Common myeloid progenitor, CD34-positive (primary cell): ENCODE measurements at places on chromosomes 13 and 19.

GRCh38 chr13:42720858-42721219 lies 60.5 kb upstream of the FAM216B start:
- H3K4me1 ChIP-seq, result no peaks in the 10 kb centered on the region
- H3K4me3 ChIP-seq, result no peak overlapping the region
- H3K27me3 ChIP-seq, result no peaks in the 10 kb centered on the region
- no peak overlapping the region for H3K27ac ChIP-seq

DNA sequence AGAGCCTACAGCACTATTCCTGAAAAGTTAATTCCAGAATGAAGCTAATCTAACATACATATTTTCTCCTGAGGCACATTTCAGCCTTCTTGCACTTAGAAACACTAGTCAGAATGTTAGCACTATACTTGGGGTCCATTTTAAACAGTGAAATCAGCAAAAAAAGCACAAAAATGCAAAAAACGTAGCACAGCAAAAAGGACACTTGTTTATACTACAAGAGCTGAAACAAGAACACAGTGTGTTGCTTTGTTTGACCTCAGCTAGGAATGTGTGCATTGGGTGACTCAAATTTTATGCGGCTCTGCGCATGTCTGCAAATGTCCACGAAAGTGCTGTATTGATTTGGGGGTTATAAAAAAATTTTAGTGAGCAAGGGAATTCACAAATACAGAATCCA lies 226.2 kb downstream of the KCNRG start:
- DNase-seq, result no peak
- no peaks in the 10 kb centered on the region for H3K4me1 ChIP-seq
- no peaks in the 10 kb centered on the region for H3K27me3 ChIP-seq
- no peak overlapping the region for H3K4me3 ChIP-seq

DNA sequence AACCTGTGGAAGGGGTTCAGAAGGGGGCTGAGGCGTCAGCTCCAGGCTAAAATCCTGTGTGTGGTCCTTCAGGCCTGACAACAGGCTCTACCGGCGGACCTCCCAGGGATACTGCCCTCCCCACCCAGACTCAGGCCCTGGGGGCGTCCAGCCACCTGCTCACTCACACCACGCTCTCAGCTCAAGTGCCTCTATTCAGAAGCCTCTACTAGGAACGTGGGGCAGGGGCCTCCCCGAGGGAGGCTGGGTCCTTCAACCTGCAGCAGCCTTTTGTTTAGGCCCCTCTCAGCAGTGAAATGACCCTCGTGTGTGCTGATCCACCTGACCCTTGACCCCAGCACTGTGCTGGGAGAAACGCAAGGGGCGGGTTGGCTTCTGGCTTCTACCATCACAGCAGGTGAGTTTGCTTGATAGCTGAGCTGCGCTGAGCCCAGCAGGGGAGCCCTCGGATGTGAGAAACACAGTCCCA lies 10.6 kb downstream of the PLPP2 start:
- H3K27me3 ChIP-seq, result no peaks in the 10 kb centered on the region
- H3K4me1 ChIP-seq, result no peaks in the 10 kb centered on the region
- H3K4me3 ChIP-seq, result no peak overlapping the region
- H3K27ac ChIP-seq, result no peak overlapping the region
- H3K36me3 ChIP-seq, result no peaks in the 10 kb centered on the region

- H3K27ac ChIP-seq, result no peak overlapping the region
- no peaks in the 10 kb centered on the region for H3K4me1 ChIP-seq
- no peaks in the 10 kb centered on the region for H3K36me3 ChIP-seq
- H3K4me3 ChIP-seq, result no peak overlapping the region
These were observed 15.0 kb upstream of the EMC10 start for GRCh38 chr19:50461066-50461875.

GRCh38 chr13:49836516-49836915 lies 44.0 kb upstream of the KPNA3 start:
- H3K4me3 ChIP-seq, result no peak overlapping the region
- DNase-seq, result no peak
- H3K27ac ChIP-seq, result no peak overlapping the region
- H3K27me3 ChIP-seq, result no peaks in the 10 kb centered on the region
- H3K36me3 ChIP-seq, result no peaks in the 10 kb centered on the region

DNA sequence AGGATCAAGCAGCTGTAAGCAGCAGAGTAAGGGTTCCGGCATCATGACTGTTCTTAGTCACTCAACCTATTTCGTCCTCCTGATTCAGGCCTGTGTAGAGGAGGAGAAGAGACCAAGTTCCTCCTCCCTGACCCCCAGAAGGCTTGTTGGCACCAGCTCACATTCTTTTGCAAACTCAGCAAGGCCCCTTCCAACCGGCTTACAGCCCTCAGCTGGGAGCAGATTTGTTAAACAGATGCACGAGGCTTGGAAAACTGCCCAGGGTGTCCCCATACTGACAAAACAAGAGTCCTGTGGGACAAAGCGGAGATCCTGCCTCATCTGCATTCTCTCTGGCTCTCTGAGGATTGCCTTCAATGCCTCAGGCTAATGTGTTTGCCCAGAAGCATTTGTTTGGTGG lies 113.2 kb upstream of the SOX21 start:
- H3K4me3 ChIP-seq, result no peak overlapping the region
- no peaks in the 10 kb centered on the region for H3K4me1 ChIP-seq
- H3K36me3 ChIP-seq, result no peaks in the 10 kb centered on the region

- no peaks in the 10 kb centered on the region for H3K36me3 ChIP-seq
- H3K27ac ChIP-seq, result peak overlapping the region; percentile 71
- H3K4me3 ChIP-seq, result peak overlapping the region; percentile 4
- H3K4me1 ChIP-seq, result peaks cover 59% of the 10 kb centered on the region
These were observed 34.8 kb upstream of the C1QTNF9 start for GRCh38 chr13:24274452-24275021.

DNA sequence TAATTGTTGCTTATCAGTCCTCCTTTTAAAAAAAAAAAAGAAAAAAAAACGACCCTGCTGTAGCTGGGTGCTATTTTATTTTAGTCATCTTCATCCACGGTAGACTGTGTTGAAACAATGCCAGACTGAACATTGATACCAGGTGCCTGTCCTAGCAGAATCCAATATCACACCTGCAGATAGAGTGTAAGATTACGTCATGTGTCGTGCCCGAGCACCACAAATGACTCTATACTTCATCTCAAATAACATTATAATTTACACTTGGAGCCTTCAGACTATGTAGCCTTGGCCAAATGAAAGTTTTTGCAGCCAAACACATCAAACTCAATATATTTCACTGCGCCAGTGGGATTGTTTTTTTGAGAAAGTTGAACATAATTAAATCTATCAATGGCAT lies 410.6 kb downstream of the FGF9 start:
- H3K4me1 ChIP-seq, result no peaks in the 10 kb centered on the region
- no peaks in the 10 kb centered on the region for H3K36me3 ChIP-seq
- H3K27me3 ChIP-seq, result peaks cover 3% of the 10 kb centered on the region
- H3K27ac ChIP-seq, result no peak overlapping the region

DNA sequence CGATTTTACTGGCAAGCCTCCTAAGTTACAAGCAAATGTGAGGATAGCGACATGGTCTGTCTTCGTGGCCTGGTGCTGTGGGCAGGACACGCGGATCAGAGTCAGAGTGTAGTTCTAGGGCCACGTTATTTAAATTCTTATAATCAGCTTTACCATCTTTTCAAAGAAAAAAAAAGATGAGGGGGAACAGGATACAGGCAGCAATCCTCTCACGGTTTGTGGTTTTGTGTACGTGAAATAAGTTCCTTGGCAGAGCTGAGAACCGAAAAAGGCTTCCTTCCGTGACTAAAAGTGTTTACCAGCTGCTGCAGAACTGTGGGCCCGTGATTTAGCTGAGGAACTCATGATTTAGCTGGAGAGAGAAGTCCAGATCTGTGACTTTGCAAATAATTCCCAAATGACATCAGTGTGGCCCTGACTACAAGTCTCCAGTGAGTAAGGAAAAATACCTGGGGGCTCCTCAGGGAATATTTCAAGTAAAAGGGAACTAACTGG lies 27.2 kb downstream of the RCBTB2 start:
- no peak overlapping the region for H3K4me3 ChIP-seq
- no peaks in the 10 kb centered on the region for H3K36me3 ChIP-seq
- no peaks in the 10 kb centered on the region for H3K27me3 ChIP-seq
